NCI-H1105 (cell line): ENCODE measurements at places on chromosomes 5 and 9.

DNA sequence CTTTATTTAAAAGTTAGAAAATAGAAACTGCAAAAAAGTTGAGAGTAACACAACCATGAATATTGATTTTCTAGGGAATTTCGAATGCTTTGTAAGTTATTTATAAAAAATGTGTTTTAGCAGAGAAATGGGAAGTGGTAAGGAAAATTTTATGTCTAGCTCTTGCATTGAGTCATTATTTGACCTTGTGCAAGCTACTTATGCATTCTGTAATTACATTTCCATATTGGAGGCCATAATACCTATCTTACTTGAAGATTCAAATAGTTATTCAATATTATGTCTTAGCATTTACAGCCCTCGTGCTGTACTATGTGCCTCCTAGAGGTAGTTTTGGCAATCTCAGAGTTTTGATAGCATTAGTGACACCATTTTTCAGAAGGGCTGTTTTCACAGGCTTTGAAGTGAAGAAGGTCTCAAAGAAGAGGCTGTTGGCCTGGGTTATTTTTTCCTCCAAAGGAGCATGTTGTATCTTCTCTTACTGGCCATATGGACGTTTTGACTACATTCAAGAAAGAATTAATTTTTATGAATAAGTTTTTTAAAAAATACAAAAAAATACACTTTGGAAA is 7.4 kb upstream of the DAP start:
- no peak for DNase-seq

DNA sequence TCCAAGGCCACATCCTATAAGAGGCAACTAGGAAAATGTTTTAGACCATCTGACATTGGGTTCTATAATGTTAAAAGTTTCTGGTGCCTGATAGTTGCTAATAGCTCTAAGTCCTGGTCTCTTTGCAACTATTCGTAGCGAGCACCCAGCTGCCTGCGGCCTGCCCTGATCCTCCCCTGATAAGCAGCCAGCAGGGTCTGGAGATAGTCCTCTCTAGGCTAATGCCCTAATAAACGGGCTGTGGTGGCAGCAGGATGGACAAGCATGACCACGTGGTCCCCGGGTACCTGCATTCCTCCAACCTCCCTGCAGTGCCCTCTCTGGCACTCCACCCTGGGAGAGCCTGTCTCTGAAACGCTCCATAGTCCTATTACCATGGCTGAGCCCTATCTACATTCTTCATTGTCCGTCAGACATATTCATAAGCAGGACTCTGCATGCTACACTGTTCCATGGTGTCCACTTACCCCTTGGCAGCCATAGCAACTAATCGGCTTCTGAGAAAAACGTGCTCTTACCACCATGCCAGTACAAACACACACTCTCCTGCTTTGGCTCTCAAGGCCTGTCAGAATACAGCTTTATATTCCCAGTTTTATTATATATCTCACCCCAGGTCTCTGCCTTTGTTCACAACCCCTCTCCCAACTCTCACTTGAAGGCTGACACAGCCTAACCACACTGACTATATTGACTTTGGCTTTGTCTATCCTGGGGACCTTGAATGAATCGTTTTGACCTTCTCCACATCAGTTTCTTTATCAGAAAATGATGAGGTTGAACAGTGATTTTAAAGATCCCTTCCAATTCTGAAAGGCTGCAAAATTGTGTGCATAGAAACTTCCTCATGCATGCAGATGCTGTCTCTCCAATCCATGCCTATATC is 49.9 kb upstream of the DAPK1 start:
- no peak for DNase-seq

DNA sequence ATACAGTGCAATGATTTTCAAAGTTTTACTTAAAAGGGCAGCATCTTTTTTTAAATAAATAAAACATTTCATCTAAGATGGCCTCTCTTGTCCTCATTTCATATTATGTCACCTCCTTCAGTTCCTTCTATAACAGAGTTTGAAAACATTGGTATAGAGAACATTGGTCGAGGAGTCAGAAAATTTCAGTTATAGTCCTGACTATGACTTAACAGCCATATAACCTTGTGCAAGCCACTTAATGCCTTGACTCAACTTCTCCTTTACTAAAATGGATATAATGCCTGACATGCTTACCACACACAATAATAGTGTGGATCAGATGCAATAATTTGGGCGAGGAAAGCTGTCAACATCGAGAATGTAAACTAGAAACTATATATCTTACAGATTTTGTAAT is 22.6 kb downstream of the SSBP2 start:
- no peak for DNase-seq

DNA sequence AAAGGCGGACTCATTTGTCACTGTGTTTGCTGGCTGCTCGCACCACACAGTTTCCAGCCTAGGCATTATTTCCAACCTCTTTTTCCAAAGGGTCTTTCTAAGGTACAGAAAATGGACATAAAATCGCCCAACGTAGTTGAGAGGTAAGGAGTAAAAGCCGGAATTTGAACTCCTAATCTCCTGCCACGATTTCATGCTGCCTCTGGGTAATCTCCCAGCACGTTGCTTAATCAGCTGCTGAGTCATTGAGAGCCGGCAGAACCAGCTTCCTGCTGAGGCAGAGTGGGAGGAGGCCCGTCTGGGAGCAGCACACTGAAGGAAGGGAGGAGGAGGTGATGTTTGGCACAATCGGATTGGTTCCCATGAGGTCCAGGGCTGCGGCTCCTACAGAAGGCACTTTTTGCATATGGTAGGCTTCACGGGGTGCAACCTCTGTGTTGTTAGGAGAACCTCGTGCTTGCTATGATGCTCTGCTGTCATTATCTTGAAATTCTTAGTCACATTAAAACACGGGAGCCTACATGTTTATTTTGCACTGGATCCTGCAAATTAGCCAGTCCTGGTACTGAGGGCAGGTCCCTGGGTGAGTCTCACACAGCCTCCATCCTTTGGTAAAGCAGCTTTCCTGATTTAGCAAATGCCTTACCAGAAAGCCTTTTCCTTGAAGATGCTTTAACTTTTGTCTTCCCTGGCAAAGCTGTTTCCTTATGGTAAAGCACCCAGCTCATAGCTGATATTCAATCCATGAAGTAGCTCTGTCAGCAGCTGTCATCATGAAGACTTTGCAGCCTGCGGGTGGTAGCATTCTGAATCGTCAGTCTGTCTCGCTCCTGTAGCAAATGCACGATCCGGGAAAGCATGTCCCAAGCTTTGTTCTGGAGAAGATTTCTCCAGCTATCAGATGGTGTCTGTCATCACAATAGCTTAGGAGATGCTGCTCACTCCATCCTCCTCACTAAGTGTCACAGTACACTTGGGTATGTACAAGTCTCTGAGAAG is 191.6 kb upstream of the MSX2 start:
- DNase-seq, result no peak

DNA sequence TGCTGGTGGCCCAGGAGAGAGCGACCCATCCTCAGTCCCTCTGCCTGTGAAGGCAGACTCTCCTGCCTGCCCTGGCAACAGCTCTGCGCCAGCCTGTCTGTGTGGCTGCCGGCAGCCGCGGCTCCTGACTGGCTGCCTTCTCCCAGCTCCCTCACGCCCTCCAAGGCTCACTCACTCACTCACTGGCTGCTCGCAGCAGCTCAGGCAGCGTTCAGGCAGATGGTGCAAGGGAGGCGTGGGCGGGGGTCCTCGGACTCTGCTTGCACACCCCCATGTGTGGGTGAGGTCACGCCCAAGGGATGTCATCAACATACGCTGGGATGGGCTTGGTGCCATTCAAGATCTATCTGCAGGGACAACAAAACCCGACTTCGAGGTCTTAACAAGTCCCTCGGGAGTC is 66.7 kb downstream of the DAB2IP start:
- DNase-seq, result no peak

- DNase-seq, result no peak
Measured at GRCh38 chr9:114382699-114383520, 4.9 kb downstream of the AKNA start.

- peak; percentile 52 for DNase-seq
Measured at GRCh38 chr9:119026120-119026519, 343.1 kb downstream of the BRINP1 start.

GRCh38 chr9:24776226-24776625 is 230.5 kb upstream of the IZUMO3 start:
- DNase-seq, result no peak

- DNase-seq, result no peak
Measured at GRCh38 chr9:132548751-132549640, 33.4 kb upstream of the BARHL1 start.

- DNase-seq, result no peak
Measured at GRCh38 chr9:117917873-117918272, 213.7 kb downstream of the TLR4 start.

GRCh38 chr5:73263001-73263710 is 90.2 kb downstream of the TMEM174 start:
- DNase-seq, result no peak

DNA sequence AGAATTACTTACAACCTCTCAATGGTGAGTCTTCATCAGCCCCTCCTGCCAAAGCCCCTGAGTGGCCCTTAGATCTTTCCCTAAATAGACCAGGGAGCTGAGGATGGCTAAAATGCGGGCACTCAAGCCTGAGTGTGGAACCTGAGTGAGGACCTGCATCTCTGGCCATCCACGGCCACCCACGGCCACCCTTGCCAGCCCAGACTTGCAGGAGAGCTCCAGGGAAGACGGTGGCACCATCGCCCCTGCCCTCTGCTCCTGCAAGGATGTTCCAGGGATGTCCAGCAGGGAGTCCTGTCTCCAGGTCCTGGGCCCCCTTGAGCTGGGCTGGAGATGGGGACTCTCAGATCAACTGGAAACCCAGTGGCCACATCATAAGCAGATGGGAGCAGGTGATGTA is 68.2 kb upstream of the OLFM1 start:
- DNase-seq, result no peak

DNA sequence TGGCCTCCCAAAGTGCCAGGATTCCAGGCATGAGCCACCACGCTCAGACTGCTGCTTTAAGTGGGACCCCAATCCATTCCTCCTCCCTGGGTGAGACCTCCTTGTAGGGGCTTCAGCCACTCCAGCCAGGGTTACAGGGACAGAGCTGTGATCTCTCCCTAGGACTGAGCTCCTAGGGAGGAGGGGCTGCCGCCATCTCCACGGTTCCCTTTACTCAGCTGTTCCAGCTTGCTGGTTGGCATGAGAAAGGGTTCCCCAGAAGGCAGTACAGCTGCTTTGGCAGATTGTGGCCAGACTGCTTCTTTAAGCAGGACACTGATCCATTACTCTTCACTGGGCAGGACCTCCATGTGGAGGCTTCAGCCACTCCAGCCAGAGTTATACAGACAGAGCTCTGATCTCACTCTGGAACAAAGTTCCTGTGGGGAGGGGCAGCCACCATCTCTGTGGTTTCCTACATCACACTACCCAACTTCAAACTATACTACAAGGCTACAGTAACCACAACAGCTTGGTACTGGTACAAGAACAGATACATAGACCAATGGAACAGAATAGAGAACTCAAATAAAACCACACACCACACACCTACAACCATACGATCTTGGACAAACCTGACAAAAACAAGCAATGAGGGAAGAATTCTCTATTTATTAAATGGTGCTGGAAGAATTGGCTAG is 7.2 kb downstream of the INSL6 start:
- no peak for DNase-seq

- no peak for DNase-seq
Measured at GRCh38 chr9:106701611-106702010, 161.4 kb upstream of the ZNF462 start.

DNA sequence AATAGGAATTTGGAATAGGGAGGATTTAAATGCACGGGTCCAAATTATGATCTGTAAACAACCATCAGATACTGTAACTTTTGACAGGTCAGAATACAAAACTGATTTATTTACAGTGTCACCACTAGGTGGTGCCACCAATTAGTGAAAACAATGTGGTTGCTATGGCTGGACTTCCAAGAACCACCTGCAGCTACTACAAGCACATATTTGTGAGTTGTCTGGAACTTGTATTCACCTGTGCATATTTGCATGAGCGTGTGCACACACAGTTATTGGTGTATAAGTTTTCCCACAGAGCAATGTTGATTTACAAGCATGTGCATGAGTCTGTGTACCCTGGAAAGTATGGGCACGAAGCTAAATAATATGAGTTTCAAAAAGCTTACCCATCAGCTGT is 3.0 kb upstream of the HRCT1 start:
- DNase-seq, result peak; percentile 57

DNA sequence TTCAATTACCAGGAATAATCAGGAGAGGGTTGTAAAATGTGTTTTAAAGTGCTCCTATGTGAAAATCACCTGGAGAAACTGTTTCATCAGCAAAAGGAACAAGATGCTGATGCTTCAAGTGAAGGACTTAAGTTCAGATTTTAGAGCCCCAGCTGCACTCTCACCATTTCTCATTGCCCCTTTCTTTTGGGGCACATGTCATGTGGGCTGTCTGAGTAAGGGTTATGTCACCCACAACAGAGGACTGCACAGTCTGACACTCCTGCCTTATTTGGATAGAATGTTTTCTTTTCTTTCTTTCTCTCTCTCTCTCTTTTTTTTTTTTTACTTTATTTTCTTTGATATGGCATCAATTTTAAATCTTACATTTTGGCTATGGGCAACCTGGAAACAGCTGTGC is 204.1 kb upstream of the EFNA5 start:
- no peak for DNase-seq

GRCh38 chr5:117667105-117667504 is 1092.5 kb upstream of the SEMA6A start:
- DNase-seq, result no peak

DNA sequence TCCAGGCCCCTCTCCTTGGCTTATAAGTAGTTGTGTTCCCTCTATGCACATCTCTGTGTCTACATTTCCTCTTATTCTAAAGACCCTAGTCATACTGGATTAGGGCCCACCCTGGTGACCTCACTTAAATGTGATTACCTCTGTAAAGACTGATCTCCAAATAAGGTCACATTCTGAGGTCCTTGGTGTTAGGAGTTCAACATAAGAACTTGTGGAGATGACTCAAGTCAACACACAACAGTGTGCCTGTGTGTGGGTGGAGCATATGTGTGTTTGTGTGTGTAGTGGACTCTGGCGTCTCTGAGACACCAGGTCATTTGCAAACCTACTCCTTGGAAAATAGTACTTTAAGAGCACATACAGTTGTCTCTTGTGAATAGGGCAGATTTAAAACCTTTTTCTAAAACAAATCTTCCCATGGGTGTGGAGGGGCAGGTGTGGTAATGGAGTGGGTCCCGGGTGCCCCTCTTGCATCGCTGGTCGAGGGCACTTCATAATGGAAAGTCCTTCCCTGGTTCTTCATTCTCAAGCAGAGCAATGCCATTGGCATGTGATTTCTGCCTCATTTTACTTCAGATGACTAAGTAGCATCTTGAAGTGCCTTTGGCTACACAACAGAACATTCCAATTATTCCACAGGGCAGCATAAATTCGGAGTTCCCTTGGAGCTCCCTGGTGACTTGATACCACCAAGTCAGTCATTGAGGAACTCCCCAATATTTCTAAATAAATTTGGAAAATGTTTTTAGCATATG is 84.4 kb downstream of the C9orf152 start:
- DNase-seq, result no peak

- no peak for DNase-seq
Measured at GRCh38 chr9:91012933-91013841, 211.6 kb downstream of the SYK start.

- DNase-seq, result no peak
Measured at GRCh38 chr5:37557734-37558293, 178.7 kb downstream of the WDR70 start.

- no peak for DNase-seq
Measured at GRCh38 chr5:621341-621761, 9.2 kb downstream of the CEP72 start.
